Activated CD4-positive, alpha-beta T cell treated with anti-CD3 and anti-CD28 coated beads, Interleukin-2, amount 50 U/mL, for 4 hours (primary cell): ENCODE measurements at places on chromosomes 7 and 10.

GRCh38 chr7:105346138-105346537, 42.6 kb downstream of the SRPK2 start:
- DNase-seq, result no peak

DNA sequence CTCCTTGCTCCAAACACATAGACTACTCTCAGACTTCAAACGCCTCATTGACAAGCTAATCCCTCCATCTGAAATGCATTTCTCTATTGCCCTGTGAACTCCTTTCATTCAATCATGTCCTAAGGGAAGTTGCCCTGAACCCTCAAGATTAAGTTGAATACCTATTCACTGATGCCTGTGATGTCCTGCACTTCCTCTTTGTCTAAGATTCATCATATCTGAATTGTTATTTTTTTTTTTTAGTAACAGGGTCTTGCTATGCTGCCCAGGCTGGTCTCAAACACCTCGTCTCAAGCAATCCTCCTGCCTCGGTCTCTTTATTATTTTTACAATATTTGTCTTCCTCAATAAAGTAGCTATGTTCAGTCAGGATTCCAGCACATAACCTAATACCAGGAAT, 3.2 kb downstream of the PSMA2 start:
- no peak for DNase-seq

DNA sequence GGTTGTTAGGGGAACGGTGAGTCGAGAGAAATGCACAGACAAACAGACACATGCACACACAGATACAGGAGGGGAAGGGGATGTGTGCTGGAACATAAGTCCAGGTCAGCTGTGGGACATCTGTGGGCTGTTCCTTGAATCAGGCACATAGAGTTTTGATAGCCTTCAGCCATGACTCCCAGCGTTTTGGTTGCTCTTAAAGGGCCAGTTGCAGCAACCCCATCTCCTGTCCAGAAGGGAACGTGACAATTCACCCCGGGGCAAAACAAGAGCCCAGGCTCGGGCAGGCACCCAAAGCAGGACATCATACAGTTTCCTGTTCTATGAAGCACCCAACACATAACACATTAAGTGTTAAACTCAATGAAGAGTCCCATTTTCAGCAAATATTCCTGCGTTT, 9.6 kb downstream of the INSYN2A start:
- DNase-seq, result no peak

DNA sequence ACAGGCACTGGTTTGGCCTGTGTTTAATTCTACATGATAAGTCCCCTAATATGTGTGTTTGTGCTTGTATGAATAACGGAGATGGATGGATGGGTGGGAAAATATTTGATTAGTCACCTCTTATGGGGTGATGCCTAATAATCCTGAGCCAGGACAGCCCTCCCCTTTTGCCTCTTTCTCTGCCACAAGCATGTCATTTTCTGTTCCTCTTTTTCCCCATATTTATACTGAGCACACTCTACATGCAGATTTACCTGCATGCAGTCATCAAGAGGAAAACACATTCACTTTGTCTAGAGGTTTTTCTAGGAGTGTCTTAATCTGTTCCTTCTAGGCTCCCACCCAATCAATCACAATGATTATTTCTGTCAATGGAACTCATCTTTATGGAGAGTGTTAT, 111.6 kb upstream of the TBX20 start:
- DNase-seq, result no peak

DNA sequence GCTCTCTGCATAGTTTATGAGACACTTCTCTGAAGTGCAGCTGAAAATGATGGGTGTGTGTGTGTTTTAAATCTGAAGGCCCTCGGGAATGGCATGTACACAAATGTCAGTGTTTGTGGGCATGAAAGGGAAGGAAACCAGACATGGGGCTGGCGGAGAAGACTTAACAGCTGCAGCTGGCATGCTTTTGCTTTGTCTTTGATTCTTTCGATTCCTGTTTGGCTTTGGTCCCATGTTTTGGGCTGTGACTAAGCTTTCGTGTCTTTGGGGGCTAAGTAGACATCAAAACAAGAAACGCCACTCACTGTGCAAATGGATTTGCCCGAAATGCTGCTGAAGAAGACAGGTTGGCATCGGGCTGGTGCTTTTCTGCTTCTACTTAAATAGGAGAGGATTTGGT, 179.3 kb downstream of the PFKFB3 start:
- DNase-seq, result peak; percentile 11

GRCh38 chr10:13347043-13347499, 1.0 kb downstream of the SEPHS1 start:
- DNase-seq, result peak; percentile 12

DNA sequence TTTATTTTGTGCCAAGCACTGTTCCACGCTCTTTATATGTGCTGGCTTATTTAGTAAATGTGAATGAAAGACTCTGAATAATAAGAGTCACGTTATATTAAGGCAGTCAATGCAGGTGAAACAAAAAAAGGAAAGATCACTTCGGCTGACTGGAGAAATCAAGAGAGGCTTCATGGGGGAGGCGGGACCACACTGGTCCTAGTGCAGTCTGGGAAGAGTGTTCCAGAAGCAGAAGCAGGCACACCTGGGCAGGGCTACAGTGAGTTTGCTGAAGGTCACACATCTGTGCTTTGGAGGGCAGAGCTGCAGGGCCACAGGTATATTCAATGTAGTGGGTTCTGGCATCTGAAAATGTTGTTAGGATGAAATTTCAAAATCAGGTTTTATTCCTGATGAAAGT, 176.9 kb downstream of the PLXNA4 start:
- DNase-seq, result no peak

DNA sequence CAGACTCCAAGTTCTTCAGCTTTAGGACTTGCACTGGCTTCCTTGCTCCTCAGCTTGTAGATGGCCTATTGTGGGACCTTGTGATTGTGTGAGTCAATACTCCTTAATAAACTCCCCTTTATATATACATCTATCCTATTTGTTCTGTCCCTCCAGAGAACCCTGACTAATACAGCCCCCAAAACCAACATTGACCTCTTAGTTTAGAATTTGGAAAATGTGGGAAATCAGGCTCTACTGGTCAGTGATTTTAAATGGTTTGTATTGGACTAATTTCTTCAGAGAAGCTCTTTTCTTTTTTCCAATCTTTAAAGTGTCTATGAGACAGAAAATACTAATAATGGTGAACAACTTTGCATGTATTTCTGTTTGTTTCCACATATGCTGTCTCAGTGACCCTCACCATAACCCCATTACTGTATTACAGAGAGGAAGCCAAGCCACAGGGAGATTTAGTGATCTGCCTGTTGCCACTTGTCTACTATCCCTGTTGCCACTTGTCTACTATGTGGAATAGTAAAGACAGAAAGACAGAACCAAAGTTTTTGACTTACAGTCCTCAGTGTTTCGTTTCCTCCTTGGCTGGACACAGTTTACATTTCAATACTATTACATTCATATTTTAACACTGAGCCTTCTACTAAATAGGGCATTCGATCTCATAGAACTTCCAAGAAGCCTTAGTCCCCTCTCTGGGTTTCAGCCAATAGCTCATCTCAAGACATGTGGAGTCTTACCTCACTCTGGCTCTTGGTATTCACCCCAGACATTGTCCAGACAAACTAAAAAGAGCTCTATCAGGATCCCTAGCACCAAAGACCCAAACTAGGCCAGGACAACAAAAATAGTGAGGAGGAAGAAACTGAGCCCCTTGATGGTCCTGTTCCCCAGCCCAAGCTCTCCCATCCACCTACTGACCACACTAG, 121.0 kb downstream of the AKR1D1 start:
- no peak for DNase-seq

- no peak for DNase-seq
Observed at GRCh38 chr7:115474137-115474536, 552.2 kb downstream of the MDFIC start.

- DNase-seq, result no peak
Observed at GRCh38 chr7:36473454-36474282, 84.0 kb downstream of the ANLN start.

- no peak for DNase-seq
Observed at GRCh38 chr7:157267956-157268355, 68.8 kb upstream of the DNAJB6 start.

GRCh38 chr10:79143879-79144278, 75.1 kb downstream of the ZMIZ1 start:
- DNase-seq, result no peak

DNA sequence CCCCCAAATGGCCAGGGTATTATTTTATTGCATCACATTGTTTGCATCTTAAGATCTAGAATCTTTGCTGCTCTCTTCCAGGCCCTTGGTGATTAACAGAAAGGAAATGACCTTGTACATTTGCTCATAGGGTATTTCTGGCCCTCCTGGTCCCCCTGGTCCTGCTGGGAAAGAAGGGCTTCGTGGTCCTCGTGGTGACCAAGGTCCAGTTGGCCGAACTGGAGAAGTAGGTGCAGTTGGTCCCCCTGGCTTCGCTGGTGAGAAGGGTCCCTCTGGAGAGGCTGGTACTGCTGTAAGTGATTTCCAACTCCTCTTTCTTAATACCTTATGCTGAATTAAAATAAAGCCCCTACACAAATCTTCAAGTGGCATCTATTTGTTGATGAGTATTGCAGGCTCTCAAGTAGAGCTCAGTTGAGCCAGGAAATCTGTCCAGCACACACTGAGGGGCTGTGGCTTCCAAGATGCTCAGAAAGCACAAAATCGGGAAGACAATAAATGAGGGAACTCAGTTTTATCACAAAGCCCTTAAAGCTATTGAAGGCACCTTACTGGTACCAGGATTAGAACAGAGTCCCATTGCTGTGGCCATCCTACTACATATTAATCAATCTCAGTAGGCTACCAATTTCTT, 28.2 kb downstream of the COL1A2 start:
- DNase-seq, result no peak

GRCh38 chr10:17085011-17085725, 44.4 kb downstream of the CUBN start:
- DNase-seq, result no peak

- no peak for DNase-seq
Observed at GRCh38 chr10:13712837-13713581, 126.2 kb downstream of the PRPF18 start.

- DNase-seq, result no peak
Observed at GRCh38 chr10:119896061-119896655, 3.6 kb downstream of the SEC23IP start.

- DNase-seq, result no peak
Observed at GRCh38 chr10:76229341-76229740, 797.9 kb downstream of the LRMDA start.

GRCh38 chr7:13538669-13539068, 450.8 kb downstream of the ETV1 start:
- no peak for DNase-seq

DNA sequence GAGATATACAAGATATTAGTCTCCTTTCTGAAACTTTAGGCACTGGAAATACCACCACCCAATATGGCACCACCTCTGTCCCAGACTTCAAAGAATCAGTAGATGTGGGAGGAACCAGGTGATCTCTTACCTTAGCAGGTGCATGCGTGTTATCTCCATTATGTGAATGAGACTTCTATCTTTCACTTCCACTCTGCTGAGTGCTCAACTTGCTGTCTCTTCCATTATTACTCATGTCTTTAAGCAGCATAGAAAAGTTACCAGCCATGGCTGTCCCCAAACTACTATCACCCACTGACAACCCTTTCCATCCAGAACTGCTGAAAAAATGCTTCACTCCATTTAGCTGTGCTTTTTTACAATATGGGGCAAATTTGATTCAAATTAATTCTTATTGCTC, 101.5 kb upstream of the PRSS1 start:
- DNase-seq, result no peak

DNA sequence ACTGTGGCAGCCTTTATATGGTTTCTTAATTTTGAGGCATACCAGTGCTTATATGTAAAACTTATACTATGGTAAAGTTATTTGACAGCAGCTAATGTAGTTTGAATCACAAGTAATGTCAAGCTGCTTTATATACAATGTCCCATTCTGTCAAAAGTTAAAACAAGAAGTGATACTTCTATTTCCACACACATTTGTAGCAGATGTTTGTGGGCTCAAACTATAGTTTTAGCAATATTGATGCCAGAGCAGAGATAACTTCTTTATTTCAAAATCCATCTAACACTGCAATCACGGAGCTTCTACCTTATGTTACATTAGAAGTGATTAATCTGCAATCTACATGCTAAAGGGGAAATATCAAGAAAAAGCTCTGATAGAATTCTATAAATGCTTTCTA, 149.6 kb downstream of the ADK start:
- no peak for DNase-seq

DNA sequence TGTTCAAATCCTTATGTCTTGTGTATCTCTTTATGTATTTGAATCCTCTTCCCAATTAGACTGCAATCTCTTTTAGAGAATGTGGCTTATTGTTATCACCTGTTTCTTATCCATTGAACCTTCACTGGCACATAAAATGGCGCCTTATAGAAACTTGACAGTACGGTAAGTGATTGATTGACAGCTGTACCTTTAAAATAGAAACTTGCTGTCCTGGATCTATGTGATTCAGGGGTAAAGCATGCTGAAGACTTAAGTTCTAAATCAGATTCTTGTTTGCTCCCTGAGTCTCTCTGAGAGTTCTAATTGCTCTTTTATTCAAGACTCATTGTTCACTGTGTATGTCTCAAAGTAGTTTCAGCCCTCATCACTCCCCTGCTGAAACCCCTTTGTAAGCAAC, 91.3 kb downstream of the CACNB2 start:
- no peak for DNase-seq

DNA sequence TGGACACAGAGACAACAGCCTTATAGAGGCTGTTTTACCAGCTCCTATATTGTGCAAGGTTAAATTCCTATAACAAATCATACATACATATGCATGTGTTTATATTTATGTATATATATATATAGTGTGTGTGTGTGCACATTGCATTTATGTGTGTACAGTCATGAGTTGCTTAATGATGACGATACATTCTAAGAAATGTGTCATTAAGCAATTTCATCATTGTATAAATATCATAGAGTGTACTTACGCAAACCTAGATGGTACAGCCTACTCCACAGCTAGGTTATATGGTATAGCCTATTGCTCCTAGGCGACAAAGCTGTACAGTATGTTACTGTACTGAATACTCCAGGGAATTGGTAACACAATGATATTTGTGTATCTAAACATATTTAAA, 30.1 kb upstream of the TNKS2 start:
- no peak for DNase-seq

GRCh38 chr7:126424985-126425384, 827.8 kb downstream of the GRM8 start:
- DNase-seq, result no peak

GRCh38 chr7:99116144-99116543, 27.8 kb downstream of the SMURF1 start:
- no peak for DNase-seq

- DNase-seq, result no peak
Observed at GRCh38 chr7:23380556-23380955, 81.4 kb downstream of the MALSU1 start.

- DNase-seq, result no peak
Observed at GRCh38 chr7:47444376-47445098, 137.4 kb downstream of the TNS3 start.

- no peak for DNase-seq
Observed at GRCh38 chr10:121500701-121501332, 97.4 kb downstream of the FGFR2 start.

- DNase-seq, result no peak
Observed at GRCh38 chr7:16926283-16926682, 44.5 kb upstream of the AGR3 start.

- DNase-seq, result no peak
Observed at GRCh38 chr7:28392289-28392688, 20.0 kb upstream of the CREB5 start.

- no peak for DNase-seq
Observed at GRCh38 chr7:79317728-79318127, 135.7 kb downstream of the MAGI2 start.
